ENCODE measurements at places on chromosomes 13 and 19.

- DNase-seq, result no peak
Measured at GRCh38 chr13:82597747-82598146, 1284.5 kb downstream of the SLITRK1 start.

DNA sequence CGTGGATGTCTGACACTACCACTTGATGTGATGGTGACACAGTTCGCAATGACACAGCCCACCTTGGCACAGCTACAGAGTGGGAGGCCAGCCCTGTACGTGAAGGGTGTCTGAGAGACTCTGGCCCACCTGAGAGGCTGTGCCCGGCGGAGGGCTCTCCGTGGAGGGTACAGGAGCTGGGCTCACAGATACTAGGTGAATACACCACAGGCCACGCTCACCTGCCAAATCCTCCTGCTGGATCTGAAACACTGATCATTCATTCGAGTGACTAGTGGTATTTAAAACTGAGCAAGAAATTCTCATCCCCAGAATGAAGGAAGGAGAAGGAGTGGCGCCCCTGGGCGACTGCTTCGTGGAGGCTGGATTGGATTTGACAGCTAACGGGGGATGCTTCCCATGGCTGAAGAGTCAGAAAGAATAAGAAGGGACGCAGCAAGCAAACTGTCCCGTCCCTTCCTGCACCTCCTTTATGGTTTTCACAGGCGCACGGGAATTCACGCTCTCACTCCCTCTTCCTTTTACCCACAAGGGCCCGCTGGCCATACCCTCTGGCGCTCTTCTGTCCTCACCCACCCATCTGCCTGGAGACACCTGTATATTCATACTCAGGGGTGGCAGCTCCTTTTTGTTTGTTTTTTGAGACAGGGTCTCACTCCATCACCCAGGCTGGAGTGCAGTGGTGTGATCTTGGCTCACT, 25.0 kb downstream of the CEBPG start:
- no peak for DNase-seq

DNA sequence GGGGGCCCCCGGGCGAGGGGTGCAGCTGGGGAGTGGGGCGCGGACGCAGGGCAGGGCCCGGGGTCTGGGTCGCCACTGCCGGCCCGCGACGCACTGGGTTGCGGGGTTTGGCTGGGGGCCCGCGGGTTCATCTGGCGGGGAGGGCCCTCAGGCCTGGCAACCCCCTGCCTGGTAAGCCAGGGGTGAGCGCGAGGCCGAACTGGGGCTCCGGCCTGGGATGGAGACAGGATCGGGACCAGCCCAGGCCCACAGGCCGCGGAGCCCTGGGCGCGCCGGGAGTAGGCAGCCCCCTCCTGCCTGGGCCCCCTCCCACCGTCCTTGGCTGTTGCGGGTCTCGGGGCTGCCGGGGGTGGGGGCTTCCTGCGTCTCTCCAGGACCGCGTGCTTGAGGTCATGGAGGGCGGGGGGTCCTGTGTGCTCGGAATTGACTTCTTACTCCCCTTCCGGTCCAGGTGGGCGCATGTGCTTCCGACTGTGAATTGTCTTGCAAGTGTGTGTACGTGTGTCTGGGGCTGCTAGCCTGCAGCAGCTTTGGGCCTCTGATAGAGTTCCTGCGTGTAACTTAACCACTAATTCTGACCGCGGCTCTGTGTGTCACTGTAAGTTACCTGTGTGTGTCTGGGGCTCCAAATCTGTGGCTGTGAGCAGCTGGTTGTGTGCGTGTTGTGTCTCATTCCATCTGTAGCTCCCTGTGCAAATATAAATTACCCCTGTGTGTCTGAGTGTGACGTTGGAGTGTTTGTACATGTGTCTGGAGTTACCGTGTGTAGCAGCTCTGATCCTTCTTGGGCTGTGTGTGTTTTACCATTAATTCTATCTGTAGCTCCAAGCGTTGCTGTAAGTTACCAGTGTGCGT, 751 bp downstream of the GRAMD1A start:
- DNase-seq, result peak; percentile 32

GRCh38 chr19:19747357-19748220, 14.7 kb upstream of the ZNF14 start:
- no peak for DNase-seq

DNA sequence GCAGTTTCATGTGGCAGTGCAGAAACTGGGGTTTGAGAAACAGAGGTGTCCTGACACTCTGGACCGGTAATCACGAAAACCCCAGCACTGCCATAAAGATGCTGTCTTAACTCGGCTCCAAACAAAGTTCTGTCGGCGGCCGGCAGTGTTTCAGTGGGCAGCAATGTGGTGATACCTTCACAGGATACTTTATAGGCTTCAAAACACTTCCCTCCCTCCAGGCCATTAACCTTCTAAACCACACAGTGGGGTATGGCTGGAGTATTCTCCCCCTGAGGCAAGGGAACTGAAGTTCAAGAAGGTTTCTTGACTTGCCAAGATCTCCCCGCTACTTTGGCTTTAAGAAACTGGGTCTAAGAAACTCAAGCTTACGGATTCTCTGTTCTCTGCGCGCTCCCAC, 1.1 kb downstream of the RUBCNL start:
- DNase-seq, result no peak

DNA sequence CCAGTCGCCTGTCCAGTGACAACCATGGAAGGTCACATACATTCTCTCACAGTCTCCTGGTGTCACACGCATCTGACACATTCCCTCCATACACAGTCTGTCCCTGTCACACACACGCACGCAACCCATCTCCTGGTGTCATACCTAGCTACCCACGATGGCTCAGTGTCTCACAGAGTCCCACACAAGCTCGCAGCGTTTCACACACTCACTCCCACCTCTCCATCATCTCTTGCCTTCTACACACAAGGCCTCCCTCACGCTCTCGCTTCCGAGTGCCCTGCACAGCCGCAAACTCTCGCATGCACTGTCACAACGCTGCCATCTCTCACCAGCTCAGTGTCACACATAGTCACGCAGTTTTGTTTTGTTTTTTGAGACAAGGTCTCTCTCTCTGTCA, 1.2 kb upstream of the GNG8 start:
- DNase-seq, result no peak

GRCh38 chr19:10079031-10079453, 7.1 kb upstream of the SHFL start:
- DNase-seq, result no peak

DNA sequence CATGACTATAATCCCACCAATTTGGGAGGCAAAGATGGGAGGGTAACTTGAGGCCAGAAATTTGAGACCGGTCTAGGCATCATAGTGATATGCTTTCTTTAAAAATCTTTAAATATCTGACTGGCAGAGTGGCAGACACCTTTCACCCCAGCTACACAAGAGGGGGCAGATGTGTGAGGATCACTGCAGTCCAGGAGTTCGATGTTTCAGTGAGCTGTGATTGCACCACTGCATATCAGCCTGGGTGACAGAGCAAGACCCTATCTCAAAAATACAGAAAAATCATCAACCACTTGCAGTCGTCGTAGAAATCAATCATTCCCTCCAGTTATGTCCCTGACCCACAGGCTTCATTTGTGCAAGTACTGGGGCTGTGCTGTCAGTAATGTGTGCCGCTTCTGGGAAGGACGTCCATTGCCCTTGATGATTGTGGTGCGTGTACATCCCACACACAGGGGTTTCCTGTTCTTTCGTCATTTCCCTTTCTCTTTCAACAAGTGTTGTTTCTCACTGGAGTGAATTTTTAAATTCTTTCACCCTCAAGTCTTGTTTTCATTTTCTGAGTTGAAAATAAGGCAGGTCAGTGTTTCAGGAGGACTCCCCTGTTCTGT, 1.4 kb downstream of the LGALS14 start:
- DNase-seq, result no peak

GRCh38 chr13:74574964-74575728, 440.9 kb upstream of the KLF12 start:
- DNase-seq, result no peak

- no peak for DNase-seq
Measured at GRCh38 chr19:3620817-3621547, 5.6 kb downstream of the CACTIN start.

DNA sequence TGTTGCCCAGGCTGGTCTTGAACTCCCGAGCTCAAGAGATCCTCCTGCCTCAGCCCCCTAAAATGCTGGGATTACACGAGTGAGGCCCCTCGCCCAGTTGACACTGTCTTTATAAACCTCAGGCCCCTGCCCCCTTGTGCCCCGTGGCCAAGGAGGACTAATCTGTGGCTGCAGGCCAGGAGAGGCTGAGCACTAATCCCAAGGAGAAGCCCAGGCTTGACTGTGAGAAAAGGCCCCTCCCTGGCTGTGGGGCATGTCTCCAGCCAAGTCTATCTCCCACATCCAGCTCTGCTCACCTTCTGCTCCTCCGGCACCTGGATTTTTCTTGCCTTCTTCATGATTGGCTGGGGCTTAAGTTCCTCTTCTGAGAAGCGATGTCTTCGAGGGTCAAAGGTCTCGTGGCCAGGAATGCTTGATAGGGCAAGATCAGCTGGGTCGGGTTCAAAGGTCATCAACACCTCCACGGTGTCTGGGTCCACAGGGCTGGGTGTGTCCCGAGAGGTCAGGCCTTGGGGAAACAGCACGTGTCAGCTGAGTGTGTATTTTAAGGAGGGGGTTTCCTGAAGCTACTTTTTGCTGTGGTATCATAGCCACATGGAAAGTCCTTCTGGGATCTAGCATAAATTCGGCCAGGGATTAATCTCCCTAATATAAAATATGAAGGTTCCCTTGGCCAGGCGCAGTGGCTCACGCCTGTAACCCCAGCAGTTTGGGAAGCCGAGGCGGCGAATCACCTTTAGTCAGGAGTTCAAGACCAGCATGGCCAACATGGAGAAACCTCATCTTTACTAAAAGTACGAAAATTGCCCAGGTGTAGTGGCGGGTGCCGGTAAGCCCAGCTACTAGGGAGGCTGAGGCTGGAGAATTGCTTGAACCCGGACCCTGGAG, 3.8 kb downstream of the DBP start:
- DNase-seq, result no peak

DNA sequence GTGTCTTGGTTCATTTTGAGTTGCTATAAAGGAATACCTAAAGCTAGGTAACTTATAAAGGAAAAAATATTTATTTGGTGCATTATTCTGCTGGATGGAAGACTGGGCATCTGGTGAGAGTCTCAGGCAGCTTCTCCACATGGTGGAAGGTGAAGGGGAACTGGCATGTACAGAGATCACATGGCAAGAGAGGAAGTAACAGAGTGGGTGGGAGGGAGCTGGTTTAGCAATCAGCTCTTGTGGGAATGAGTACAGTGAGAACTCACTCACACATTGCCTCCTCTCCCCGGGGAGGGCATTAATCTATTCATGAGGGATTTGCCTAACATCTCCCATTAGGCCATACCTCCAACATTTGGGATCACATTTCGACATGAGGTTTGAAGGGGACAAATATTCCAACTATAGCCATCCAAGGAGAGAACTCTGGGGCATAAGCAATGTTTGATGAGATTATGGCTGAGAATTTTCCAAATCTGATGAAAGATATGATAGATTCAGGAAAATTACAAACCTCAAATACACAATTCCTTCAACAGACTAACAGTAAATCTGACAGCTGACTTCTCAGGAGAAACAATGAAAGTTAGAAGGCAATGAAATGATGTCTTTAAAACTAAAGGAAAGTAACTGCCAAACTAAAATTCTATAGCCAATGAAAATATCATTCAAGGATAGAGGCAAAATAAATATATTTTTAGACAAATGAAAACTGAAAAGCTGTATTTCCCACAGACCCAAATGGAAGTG, 52.5 kb downstream of the MTUS2 start:
- DNase-seq, result no peak

GRCh38 chr19:54352546-54352945, 12.2 kb downstream of the LAIR1 start:
- DNase-seq, result no peak

DNA sequence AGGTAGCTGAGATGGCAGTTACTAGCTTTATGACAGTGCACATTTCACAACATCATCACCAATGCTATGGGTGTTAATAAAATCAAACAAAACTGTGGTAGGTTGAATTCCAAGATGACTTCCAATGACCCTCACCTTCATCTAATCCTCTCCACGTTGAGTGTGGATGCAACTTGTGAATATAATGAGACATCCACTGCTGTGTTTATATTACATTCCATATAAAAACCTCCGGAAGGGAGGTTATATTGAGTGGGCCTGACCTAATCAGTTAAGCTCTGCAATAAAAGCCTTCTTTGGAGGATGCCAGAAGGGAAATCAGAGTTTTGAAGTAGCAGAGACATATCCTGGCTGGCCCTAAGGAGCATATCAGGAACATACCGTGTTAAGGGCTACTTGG, 25.6 kb upstream of the CSNK1A1L start:
- DNase-seq, result no peak

DNA sequence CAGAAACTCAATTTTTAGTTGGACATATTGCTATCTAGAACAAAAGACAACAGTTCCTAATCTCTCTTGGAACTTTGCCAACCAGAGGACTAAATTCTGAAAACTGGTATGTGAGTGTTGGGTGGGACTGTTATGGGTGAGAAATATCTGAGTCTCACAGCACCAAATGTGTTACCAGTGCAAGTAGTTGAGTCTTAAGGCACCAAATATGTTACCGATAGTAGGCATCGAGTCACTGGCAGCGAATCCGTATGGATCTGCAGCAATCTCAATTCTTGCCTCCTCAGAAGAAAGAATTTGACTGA, 575.2 kb downstream of the DACH1 start:
- DNase-seq, result no peak

DNA sequence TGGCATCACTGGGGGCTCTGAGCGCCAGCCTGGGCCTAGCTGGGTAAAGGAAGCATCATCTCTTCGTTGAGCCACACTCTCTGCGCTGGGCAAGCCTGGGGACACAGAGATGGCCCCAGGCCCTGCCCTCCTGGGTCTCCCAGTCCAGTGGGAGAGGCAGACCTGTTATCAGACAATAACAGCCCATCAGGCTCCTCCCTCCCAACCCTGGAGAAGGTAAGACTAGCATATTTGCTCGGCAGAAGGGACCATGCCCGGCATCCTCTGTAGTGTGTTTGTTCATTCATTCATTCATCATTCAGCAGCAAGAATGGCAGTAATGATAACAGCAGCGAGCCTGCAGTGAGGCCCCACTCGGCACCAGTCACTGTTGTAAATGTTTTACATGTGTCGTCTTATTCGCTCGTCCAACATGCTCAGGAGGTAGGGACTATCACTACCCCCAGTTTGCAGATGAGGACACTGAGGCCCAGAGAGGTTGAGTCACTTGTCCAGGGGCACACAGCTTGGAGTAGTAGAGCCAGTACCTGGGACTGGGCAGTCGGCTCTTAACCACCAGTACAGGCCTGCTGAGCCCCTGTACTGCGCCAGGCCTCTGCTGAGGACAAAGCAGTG, 33.2 kb downstream of the PAK4 start:
- no peak for DNase-seq

DNA sequence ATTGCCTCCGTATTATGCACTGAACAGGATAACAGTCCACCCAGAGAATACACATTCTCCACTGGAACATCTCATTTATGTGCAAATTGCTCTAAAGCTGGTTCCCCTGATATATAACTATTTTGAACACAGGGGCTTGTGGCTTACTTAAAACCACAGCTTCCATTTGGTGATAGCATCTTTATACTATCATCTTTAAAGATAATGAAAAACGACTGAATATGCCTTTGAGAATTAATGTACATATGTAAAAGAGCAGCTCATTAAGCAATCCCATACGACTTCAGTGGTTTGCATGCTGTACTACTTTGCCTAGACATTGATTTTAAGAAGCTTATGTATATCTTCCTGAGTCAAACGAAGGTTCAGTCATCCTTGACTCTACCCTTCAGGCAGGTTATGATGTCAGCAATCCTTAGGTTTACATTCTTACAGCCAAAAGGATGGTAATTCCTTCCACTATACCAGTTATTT, 40.8 kb downstream of the BRD4 start:
- peak; percentile 46 for DNase-seq

GRCh38 chr19:30367006-30367405, 5.2 kb upstream of the ZNF536 start:
- DNase-seq, result no peak

- no peak for DNase-seq
Measured at GRCh38 chr13:39144391-39144790, 106.1 kb downstream of the NHLRC3 start.

Data from fibroblast of skin of back (primary cell).